CD8-positive, alpha-beta memory T cell (primary cell): ENCODE measurements at places on chromosomes 1 and 21. TPM values are rescaled to one million over a fixed set of nuclear protein-coding genes. Genes with fewer than 3 reads are reported as not detected.

FGR gene
- total RNA-seq, result 1.8 TPM

CHD5 gene
- 0.61 TPM for total RNA-seq

MEGF6 gene
- 12.0 TPM for total RNA-seq

CFHR5 gene
- total RNA-seq, result not detected

KCTD3 gene
- total RNA-seq, result 0.64 TPM

ITLN2 gene
- not detected for total RNA-seq

- no peak for DNase-seq
These were observed 207.4 kb downstream of the FGGY start for GRCh38 chr1:59504276-59504675.

GRCh38 chr1:226672339-226672762 lies 66.7 kb downstream of the ITPKB start:
- no peak for DNase-seq

DNA sequence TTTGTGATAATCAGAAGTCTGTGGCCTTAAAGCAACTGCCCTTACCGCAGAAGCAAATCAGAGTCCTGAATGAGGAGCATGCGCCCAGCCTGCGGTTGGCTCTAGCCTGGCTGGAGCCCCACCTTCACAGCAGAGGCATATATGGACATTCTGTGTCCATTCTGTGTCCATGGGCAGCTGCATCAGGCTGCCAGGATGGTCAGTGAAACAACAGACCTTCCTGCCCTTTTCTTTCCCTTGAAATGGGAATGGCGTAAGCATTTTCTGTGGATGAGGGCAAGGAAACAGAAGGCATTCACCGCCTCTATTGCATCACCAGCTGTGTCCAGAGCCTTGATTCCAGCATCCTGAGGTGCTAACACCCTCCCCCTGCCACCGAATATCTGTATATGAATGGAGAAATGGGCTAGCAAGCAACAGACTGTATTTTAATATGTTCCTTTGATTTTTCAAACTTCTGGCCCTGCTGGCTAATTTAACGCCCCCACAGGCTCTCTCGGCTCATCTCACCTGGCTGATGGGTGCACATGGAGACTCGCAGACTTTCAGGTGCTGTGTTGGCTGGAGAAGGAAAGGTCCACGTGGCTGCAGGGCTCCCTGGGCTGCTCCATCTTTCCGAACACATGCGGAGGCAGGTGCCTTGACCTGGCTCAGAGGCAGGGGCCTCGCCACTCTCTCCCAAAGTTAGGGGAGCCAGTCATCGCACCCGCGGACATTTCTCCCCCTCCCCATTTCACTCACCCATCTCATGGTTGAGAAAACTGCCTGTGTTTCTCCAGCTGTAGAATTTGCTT lies 159.2 kb downstream of the GALNT2 start:
- DNase-seq, result no peak

GRCh38 chr1:227244339-227245118 lies 73.8 kb downstream of the CDC42BPA start:
- no peak for DNase-seq

DNA sequence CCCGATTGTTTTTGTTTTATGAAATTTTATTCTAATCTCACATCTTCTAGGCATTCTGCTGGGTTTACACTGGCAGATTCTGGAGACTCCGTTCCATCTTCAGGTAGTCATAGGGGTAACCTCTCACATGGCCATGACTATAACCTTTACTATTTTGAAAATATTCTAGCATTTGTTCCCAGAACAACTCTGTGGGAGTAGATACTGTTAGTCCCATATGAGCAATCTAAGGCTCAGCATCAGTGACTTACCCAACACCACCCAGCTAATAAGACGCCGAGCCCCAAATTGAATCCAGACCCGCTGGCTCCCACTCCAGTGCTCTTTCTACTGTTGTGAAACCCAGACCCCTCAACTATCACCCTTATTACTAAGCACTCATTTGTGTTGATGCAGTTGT lies 9.8 kb downstream of the ADAMTS4 start:
- DNase-seq, result no peak

DNA sequence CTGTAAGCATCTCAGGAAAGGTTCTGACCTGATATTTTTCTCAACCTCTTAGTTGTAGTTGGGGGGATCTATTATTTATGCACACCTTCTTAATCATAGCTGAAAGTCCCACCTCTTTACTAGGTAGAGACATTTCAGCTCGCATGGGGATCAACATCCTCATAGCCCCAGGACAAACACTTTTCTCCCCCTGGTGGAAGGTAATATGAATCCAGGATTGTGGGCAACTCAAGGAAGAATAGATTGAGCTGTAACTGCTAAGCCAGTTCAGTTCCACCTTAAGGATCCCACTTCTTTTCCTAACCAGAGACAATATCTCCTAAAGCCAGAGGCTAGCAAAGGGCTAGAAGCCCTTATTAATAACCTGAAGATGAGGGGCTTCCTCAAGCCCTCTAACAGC lies 25.4 kb upstream of the SMYD3 start:
- no peak for DNase-seq

- no peak for DNase-seq
These were observed 57.9 kb downstream of the AGPAT3 start for GRCh38 chr21:43922949-43923348.

GRCh38 chr1:205217418-205217817 lies 5.9 kb upstream of the DSTYK start:
- DNase-seq, result no peak

- no peak for DNase-seq
These were observed 32.0 kb downstream of the LHX9 start for GRCh38 chr1:197948926-197949899.
